Stimulated activated CD4-positive, alpha-beta T cell treated with anti-CD3 and anti-CD28 coated beads, Interleukin-4, amount 100 ng/mL, for 4 hours (primary cell): ENCODE measurements at places on chromosomes 5 and 9.

GRCh38 chr9:126704892-126705766 lies 91.4 kb downstream of the LMX1B start:
- peak; percentile 82 for DNase-seq

DNA sequence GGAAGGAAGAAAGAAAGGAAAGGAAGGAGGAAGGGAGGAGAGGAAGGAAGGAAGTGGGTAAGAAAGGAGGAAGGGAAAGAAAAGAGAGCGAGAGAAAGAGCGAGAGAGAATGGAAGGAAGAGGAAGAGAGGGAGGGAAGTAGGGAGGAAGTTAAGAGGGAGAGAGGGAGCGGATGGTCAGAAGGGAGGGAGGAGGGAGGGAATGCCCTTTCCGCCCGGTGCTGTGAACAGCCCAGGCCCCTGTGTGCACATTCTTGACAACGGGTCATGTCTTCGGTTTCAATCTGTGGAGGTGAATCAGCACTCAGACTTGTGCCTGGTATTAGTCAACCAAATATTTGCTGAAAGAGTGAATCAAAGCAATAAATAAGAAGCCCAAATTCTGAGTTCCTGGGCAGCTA lies 39.2 kb downstream of the PRUNE2 start:
- DNase-seq, result no peak

GRCh38 chr5:119382169-119382568 lies 26.4 kb downstream of the TNFAIP8 start:
- DNase-seq, result no peak

DNA sequence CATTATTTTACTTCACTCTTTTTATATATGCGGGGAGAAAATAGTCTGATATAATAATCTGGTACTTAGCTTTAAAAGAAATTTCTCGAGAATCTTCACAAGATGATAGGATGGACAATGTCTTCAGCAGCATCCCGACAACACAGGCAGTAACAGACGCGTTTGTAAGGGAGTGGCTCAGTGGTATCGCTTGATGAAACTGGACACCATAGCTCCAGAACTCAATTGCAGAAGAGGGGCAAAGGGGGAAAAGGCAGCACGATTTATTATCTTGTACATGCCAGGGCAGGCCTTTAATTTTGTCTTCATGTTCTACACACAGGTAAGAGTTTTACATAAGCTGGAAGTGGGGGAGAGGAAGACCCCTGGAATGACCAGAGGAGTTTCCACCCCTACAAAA lies 15.7 kb downstream of the IL4 start:
- no peak for DNase-seq

- no peak for DNase-seq
Measured at GRCh38 chr9:18063856-18064390, 410.0 kb upstream of the ADAMTSL1 start.

- no peak for DNase-seq
Measured at GRCh38 chr5:141192110-141192725, at the start of gene PCDHB10. PCDHB10 (plus strand) TSS chr5:141192353; CDS start chr5:141192553, 200 bp downstream.

- DNase-seq, result no peak
Measured at GRCh38 chr5:97601651-97602050, 418.6 kb upstream of the RIOK2 start.

GRCh38 chr5:11319836-11320580 lies 559.0 kb upstream of the DAP start:
- no peak for DNase-seq

GRCh38 chr9:136333045-136333444 lies 5.7 kb downstream of the GPSM1 start:
- DNase-seq, result no peak

- DNase-seq, result no peak
Measured at GRCh38 chr5:74660873-74661272, 20.3 kb upstream of the ENC1 start.

DNA sequence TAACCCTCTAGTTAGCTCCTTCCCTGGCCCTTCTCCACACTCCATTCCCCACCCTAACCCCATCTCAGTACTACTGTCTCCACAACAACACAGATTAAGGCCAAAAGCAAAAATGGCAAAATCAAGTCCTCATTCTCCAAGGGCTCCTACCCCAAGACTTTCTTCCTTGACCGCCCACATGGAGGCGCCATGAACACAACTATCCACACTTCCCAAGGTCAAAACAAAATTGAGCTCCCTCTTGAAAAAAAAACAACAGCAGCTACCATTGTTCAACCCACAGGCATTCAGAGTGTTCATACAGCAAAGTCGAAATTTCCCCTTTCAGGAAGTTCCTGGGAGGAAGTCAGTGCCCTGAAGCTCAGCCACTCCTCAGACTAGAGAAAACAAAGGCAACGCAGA lies 54.4 kb downstream of the GNAQ start:
- DNase-seq, result peak; percentile 30

DNA sequence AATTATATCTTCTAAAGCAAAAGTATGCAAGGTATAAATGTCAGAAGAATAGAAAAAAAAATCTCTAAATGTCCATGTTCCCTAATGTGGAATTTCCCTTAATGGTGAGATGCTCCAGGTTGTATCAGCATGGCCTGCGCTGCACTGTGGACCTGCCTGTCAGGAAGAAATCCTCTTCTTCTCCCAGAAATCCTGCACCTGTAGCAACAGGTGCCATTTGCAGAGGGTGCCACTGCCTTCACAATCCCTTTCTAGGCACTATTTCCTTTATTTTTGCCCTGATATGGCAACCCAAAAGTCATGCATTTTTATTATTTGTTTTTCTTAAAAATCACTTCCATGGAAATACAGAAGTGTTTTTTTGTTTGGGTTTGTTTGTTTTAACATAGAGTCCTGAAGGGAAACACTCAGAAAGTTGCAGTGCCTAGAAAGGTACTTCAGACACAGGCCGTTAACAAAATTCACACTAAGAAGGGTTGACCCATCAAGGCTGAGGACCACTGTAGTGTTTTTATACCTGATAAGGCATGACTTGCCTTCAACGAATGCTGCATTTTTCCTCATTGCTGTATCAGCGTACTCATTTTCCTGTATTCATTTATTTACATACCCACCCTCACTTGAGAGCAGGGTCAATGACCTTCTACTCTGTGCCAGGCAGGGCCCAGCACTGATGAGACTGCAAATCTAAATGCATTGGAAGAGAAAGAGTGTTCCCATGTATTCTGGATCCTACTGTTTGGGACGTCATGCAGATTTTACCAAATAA lies 177.8 kb downstream of the SNX18 start:
- DNase-seq, result no peak

DNA sequence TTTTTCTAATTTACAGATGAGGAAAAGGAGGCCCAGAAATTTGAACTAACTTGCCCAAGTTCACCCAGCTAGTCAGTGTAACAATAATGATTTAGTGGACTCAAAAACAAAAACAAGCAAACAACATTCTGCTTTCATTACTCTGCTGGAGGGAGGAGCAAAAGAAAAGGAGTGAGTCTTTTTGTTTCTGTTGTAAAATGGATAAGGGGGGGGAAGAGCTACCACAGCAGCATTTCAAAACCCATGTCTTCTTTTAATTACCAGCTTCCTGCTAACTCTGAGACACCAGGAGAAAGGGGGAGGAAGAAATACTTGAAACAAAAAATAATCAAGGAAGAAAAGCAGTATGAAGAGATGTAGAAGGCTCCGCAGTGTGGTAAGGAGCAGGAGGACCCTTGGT lies 39.2 kb upstream of the EQTN start:
- DNase-seq, result no peak
